ENCODE measurements at places on chromosomes 1 and 21.
A peak's percentile ranks its signal among the peaks of the same experiment; 100 is the strongest.

- no peak for DNase-seq
Measured at GRCh38 chr21:38310646-38311485, 54.1 kb downstream of the KCNJ15 start.

- no peak for DNase-seq
Measured at GRCh38 chr1:24949331-24949881, 19.3 kb upstream of the RUNX3 start.

- DNase-seq: no peak
Measured at GRCh38 chr21:46150491-46151121, 4.8 kb downstream of the FTCD start.

DNA sequence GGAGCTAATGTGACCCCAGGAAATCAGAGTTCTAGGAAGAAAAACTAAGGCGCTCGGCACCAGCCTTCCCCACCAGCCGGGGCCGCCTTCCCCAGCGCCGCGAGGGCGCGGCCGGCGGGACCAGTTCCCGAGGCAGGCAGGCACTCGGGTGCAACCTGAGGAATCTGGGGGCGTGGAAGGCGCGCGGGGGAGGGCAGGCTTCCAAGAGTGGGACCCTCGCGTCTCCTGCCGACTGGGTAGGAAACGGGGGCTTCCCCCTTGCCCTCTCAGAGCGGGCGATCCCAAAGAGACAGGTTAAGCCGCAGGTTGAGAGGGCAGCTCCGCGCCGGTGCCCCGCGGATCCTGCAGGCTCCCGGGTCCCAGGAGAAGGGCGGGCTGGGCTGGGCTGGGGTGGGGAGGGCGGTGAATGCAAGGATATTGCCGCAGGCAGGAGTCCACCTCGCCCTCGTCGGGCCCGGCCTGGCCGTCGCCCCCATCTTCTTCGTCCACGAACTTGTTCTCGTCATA lies 431 bp downstream of the ARPC5 start:
- no peak for DNase-seq

GRCh38 chr1:206445911-206446356 lies 24.3 kb upstream of the IKBKE start:
- DNase-seq: no peak

- no peak for DNase-seq
Measured at GRCh38 chr1:167095368-167095767, 1.5 kb downstream of the STYXL2 start.

GRCh38 chr1:32405672-32406467 lies 11.6 kb upstream of the BSDC1 start:
- DNase-seq: no peak

DNA sequence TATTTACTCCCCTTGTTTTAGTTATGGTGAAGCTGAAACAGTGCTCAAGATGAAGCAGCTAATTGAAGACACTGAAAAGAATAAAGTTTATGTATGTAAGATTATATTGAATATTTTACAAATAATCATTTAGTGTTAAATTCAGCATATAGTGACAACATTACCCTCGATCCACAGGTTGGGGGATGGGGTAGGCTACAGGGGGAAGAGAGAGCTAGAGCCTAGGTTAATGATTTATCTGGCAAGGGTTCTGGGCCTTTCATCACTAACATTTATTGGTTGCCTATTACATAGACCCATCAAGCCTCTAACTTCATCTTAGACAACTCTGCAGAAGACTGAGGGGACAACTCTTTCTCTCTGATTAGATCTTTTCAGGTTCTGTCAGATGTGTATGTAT lies 21.3 kb downstream of the ZCCHC17 start:
- no peak for DNase-seq

DNA sequence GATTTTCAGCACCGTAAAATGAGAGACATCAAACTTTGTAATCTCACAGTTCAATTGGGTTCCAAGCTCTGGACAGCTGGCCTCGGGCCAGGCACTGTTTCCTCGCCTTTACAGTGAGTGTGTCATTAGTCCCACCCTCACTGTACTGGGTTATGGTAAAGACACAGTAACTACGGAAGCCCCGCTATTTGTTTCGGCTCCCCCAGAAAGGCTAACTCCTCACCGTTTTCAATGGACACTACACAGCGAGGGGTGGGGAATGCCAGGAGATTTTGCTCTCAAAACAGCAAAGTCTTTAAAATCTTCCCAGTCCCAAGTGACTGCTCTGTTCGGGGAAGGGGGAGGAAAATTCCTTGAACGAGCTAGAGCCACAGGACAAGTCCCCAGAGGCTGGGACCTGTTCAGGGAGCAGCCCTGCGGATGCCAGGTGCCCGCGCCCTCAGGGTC lies 757 bp upstream of the SPSB1 start:
- DNase-seq: no peak

GRCh38 chr1:6465461-6466005 lies 440 bp downstream of the TNFRSF25 start:
- peak; percentile 43 for DNase-seq

GRCh38 chr1:39539252-39539790 lies 37.3 kb downstream of the PABPC4 start:
- peak; percentile 53 for DNase-seq

DNA sequence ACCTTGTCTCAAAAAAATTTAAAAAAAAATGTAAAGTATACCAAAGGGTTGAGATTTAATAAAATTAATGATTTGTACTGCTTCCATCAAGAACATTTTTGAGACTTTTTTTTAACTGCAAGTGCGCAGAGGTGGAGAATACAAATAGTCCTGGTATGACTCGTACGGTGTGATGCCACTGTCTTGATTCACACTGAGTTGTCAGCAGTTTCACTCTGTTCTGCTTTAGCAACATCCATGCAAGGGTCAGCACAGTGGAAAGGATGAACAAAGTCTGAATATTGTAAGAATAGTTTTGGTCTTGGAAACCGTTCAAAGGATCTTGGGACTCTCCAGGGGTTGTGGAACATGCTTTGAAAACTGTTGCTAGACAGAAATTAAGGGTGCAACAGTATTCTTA lies 40.2 kb downstream of the EXO1 start:
- DNase-seq: no peak

- DNase-seq: no peak
Measured at GRCh38 chr1:53735681-53736080, 3.3 kb downstream of the GLIS1 start.

GRCh38 chr1:164748253-164748899 lies 189.4 kb downstream of the PBX1 start:
- no peak for DNase-seq

GRCh38 chr1:217747156-217747769 lies 116.1 kb downstream of the SPATA17 start:
- no peak for DNase-seq

GRCh38 chr1:105337420-105337819 lies 1587.7 kb downstream of the AMY1C start:
- DNase-seq: no peak

DNA sequence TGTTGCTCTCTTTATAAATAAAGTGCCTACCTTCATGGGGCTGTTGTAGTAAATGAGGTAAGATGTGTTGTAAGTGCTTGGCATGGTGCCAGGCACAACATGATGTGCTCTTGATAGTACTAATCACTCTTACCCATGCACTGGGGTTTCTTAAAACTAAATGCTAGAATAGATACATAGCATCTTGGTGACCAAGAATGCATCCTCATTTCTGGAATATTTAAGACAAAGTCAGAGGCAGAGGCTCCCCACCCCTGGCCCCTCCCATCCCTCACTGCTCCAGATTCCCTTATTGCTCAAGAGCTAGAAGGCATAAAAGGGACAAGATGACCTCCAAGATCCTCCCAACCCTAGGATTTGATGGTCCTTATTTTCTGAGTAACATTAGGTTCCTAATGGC lies 61.3 kb downstream of the GLUL start:
- no peak for DNase-seq

- DNase-seq: no peak
Measured at GRCh38 chr21:35984654-35985361, 75.5 kb downstream of the SETD4 start.

- DNase-seq: peak; percentile 95
Measured at GRCh38 chr1:147545133-147545532, 3.8 kb downstream of the BCL9 start.

- DNase-seq: no peak
Measured at GRCh38 chr1:3733094-3733882, 19.0 kb upstream of the CCDC27 start.

DNA sequence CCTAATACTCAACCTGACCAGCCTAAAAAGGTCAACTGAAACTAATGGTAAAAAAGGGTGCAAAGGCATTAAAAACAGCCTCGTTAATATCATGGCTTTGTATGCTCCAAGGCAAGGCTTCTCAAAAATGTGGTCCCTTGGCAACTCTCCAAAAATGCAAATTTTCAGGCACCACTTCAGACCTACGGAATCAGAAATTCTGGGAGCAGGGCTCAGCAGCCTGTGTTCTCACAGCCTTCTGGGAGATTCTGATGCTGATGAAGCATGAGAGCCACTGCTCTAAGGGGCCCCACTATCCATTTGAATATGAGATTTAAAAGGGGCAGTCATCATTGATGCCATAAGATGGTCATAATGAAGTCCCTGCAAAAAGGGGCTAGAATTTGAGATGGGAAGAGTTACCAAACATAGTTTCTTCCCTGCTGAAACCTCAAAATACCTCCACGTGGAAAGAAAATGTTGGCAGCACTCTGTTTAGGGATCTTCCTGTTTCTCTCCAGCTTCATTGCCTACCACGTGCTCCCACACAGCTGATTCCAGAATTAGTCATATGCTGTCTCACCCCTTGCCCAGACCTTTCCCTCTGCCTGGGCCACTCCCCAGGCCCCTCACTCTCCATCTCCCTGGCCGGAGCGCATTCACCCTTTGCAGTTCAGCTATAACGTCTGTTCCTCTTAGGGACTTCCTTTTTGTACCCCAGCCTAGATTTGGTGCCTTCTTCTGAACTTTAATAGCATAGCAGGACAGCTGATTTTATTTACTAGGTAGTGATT lies 46.7 kb downstream of the PHC2 start:
- no peak for DNase-seq

- peak; percentile 80 for DNase-seq
Measured at GRCh38 chr1:160726498-160727315, 12.3 kb upstream of the SLAMF7 start.

DNA sequence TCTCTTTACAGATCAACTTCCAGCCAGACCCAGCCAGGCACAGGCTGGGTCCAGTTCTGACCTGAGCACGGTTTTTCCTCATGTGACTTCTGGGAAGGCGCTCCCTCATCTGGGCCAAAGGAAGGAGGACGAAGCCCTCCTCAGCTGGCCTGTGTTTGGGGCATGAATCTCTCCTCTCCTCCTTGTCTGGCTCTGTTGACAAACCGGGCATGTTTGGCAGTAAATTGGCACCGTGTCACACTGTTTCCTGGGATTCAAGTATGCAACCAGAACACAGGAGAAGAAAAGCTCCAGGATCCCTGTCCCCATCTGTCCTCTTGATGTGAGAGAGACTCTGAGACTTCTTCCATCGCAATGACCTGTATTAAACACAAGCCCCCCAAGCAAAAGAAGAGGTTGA lies 18.3 kb downstream of the NECAP2 start:
- no peak for DNase-seq

DNA sequence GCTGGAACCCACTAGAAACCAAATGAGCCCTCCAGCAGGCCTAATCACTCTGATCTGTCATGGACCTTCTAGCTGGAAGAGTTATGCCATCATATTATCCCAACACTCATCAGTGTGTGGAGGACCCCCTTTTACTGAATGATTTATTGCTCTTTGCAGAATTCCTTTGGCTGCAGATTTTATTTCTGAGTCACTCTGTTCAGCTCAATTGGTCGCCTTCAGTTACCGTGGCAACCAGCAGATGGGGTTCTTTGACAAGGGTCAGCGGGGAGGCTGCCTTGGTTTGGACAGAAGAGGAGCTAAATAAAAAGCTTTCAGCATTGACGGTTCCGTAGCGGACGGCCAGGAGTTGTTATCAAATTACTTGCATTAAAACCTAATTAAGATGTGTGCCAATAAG lies 220.1 kb downstream of the SDCCAG8 start:
- no peak for DNase-seq

- no peak for DNase-seq
Measured at GRCh38 chr1:156912861-156913808, 7.3 kb upstream of the LRRC71 start.

DNA sequence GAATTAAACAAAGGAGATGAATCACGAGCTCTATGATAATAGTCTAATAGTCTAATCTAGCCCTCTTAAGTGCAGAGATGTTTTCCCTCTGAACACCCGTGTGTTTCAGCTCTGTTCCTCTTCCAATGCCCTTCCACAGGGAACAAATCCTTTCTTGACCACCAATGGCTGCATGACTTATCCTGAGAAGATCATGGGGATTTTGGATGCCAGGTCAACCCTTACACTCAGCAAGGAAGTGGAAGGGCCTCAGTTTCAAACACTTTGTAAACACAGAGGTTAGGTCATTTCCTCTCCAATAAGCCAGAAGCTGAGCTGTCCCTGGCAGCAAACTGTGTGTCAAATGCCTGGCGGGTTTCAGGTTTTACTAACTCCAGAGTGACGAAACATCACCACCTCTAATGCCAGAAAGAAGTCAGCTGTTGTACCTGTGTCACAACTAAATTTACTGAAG lies 200.0 kb downstream of the GABPA start:
- no peak for DNase-seq

- DNase-seq: no peak
Measured at GRCh38 chr1:150311762-150312161, 9.6 kb upstream of the PRPF3 start.

DNA sequence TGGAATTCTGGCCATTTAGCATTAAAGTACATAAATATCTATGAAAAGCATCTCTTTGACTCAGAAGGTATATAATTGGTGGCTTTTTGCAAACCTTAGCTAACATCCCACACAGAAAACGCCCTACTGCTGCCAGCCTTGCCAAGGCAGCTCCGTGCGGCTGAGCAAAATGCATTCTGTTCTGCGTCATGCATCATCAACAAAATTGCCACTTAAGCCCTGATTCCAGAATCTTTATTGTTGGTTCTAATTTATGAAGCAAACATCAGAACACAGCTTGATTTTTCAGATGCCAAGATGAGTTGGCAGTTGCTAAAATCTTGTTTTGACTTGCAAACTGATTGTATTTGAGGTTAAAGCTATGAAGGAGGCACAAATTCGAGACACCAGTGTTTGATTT lies 314.9 kb upstream of the DEPDC1 start:
- DNase-seq: no peak

- no peak for DNase-seq
Measured at GRCh38 chr21:43667191-43667904, 8.0 kb downstream of the RRP1B start.

DNA sequence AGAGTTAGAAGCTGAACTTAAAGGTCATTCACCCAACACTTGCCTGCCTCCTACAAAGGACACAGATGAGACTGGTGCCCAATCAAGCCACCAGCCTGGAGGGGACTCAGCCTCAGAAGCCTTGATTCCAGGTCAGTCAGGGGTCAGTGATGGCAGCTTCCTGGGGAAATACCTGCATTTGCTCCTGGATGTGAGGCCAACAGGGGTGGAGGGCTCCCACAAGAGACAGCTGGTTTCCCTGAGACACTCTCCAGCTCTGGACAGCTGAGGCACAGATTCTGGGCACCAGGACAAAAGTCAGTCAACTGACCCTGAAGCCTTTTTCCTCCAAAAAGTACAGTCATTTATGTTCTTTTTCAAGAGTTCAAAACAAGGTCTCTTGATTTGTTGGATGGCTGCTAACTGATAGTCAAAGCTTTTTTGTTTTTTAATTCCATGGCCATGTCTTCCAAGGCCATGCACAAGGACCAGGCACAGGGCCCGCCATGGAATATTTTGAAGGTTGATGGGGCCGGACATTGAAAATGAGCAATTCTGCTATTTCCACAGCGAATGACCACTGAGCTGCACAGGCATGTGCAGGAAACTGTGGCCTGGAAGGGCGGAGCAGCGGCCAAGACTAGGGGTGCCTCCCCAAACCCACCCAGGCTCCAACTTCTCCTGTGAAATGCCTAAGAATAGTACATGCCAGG lies 1.8 kb downstream of the C2CD2 start:
- DNase-seq: no peak

GRCh38 chr1:112172294-112172882 lies 182.9 kb upstream of the KCND3 start:
- DNase-seq: no peak

All from CD4-positive, alpha-beta T cell treated with Interleukin-4 for 4 hours (primary cell).